ENCODE measurements at places on chromosomes 2 and 18.
A peak's percentile ranks its signal among the peaks of the same experiment; 100 is the strongest.

GRCh38 chr2:46535360-46535759, 56.0 kb downstream of the TMEM247 start:
- DNase-seq: no peak

DNA sequence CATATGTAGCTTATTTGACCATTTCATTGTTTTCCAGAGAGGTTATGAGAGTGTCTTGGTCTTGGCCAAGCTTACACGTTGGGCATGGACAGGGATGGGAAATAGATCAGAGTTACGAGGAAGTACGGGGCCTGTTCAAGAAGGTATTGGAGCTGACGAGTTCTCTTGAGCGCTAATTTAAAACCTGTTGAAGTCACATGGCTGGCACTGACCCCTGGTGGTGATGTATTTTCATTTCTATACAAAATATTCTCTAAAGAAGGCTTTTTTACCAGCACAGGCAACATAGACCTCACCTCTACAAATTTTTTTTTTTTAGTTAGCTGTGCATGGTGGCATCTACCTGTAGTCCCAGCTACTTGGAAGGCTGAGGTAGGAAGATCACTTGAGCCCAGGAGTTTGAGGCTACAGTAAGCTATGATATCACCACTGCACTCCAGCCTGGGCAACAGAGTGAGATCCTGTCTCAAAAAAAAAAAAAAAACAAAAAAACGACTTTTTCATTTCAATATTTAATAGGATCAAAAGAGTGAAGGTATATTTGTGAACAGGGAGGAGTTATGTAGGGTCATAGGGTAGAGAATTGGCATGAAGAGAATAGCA, 19.6 kb downstream of the UGP2 start:
- peak; percentile 81 for DNase-seq

DNA sequence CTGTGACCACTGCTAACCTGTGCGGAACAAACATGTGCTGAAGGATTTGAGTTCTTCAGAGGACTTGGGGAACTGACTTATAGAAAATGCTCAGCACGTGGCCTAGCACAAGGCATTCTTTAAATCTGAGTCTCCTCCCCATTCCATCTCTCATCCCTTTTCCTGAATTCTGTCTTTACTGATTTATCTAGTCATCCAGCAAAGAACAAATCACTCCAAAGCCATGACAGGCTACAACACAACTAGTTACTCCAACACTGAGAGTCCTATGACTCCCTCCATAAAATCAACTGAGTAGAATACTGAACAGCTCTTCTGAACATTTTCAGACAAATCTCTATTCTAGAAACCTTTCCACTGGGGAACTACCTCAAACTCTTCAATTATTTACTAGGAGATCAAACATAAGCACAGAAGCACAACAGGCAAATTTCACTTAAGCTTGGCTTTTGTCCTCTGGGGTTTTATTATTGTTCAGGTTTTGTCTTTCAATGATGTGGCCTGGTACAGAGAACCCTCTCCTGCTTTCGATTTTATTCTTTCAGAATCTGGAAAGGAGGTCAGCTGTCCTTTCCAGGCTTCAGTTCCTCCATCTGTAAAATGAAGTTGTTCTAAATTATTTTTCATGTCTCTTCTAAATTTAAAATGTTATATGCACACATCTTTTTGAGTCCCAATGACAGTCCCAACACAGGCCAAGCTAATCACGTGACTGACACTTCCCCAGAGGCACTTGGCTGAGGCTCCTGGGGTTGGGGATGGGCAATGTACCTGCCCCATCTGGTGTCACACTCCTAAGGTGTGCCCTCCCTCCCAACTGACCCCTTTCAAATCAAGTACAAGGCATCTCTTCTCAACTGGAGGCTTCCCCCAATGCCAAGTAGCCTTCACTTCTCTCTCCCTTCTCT, 31.8 kb downstream of the RNU4ATAC start:
- no peak for DNase-seq

DNA sequence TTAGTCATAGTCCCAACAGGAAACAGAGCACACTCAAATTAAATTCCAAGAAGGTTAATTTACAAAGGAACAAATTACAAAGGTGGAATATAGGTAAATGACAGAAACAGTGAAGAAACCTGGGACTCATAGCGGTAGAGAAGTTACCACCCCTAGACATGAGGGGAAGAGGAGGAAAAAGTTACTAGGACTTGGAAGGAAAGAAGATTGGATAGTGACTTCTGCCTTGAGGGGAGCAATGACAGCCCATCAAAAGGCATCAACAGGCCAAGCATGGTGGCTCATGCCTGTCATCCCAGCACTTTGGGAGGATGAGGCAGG, 2.4 kb upstream of the PDE11A start:
- DNase-seq: no peak

GRCh38 chr2:21687589-21687988, 563.8 kb downstream of the TDRD15 start:
- no peak for DNase-seq

GRCh38 chr2:149005471-149006077, 32.9 kb upstream of the LYPD6B start:
- no peak for DNase-seq

DNA sequence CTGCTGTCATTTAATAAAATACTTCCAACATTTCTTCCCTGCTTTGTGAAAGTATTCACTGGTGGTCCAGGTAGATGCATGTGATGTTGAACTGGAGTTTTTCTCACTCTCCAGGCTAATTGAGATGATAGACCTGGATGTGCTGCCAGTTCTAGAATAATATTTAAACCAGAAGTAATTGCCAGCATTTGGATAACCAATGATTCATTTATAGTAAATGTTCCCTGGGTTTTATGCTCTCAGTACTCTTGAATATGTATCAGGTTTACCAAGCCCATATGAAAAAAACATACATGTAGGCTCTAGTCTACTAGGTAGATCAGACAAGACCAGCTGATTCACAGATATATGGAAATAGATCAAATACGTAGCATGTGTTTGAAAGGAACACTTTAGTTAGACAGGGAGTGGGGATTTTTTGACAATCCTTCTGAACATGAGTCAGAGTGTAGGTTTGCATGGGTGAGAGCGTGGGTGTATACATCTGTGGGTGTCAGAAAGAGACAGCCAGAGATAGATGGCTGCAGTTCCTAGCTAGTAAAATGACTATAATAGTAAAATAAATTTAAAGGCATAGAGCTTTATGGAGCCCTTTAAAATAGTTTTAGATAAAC, 115.1 kb downstream of the NAB1 start:
- no peak for DNase-seq

DNA sequence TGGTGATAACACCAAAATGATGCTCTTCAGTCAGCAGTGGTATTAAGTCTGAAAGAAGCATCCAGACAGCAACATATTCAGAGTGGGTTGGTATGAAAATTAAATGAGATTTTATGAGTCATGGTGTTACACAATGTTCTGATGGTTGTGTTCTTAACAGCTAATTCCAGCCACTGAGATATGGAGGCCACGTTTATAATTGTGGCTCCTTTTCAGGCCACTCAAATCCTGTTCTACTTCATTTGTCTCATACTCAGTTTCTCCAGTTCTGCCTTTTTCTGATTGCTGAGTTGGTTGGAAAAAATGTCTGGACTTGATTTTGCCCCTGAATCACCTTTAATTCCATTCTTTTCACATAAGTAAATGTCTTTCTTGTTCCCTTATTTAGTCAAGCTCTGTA, 162.7 kb upstream of the COL3A1 start:
- no peak for DNase-seq

DNA sequence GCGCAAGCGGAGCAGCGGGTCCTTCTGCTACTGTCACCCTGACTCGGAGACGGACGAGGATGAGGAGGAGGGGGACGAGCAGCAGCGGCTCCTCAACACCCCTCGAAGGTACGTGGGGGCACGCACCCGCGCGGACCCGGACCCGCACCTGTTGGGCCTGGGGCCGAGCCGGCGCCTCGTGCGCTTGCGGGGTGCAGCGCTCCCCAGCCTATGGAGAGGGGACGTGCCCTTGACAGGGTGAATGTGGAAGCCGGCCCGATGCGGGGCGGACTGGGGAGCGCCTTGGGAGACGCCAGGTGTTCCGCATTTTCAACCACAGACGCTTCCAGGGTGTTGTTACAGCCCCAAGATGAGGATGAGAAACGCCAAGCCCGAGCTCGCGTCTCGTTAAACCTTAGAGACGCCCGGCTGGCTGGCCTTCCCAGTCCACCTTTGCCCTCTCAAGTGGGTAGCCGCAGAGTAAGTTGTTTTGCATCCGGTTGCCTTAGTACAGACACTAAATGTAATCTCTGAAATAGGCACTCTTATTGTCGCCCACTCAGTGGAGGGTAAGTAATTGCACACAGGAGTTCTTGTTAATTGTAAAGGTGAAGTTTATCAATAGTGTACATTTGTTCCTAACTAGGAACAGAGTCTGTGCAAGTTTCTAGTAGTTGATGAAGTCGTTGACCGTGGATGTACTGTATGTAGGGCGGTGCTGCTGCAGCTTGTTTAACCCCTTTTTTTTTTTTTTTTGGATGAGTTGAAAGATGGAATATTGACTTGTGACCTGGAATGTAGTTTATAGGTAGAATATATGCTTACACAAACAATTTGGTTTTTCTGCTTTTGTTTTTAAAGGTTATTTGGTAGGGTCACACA, 815 bp downstream of the GMCL1 start:
- DNase-seq: peak; percentile 46

DNA sequence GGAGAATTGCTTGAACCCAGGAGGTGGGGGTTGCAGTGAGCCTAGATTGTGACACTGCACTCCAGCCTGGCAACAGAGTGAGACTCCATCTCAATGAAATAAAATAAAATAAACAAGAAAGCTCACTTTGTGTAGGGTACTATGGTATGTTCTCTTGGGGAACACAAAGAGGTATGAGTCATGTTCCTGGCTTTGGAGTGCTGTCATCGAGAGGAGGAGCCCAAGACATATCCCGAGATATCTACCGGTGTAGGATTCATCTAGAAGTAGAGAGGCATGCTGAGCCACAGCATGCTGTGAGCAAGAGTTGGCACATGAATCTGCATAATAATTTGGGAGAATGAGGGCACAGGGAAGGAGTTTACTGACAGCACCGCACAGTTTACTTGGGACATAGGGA, 244.9 kb upstream of the EPHA4 start:
- no peak for DNase-seq

DNA sequence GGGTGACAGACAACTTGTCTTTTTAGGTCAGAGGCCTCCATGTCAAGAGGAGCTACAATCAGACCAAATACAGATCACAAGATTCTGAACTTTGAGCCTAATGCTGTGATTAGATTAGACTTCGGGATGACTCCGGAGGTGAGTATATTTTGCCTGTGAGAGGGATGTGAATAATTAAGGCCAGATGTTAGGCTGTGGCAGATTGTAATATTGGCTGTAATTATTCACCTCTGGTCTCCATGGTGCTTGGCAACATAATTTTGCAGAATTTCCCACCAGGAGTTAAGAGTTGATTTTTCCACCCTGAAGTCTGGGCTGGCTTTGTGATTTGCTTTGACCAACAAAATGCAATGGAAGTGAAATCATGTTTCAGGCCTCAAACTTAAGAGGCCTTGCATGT, 108.2 kb upstream of the CWC22 start:
- no peak for DNase-seq

- DNase-seq: no peak
These were observed 72.0 kb upstream of the AFF3 start for GRCh38 chr2:100214265-100214971.

DNA sequence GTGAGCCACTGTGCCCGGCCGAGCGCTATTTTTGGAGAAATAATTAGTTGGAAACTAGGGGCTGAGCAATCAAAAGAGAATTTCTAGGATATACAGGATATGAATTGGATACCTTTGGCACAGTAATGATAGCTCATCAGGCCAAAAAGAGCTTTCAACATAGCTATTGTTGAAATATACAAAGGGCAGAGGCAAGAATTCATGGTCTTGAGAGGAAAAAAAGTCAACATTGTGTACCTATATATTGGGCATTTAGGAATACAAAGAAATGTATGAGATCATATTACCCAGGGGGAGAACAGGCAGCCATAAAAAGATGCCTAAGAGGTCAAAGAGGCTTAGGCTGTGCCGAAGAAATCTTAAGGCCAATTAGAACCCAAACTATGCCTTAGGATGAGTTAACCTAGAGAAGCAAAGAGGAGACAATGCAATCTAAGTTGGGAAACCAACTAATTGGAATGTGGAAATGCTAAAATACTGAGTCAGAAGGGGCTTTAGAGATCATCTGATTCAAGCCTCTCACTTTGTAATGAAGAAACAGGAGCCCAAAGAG, 99.0 kb downstream of the RBBP8 start:
- DNase-seq: peak; percentile 88
